COLO829 (cell line): ENCODE measurements at places on chromosomes 1 and 21.
A peak's percentile ranks its signal among the peaks of the same experiment; 100 is the strongest.

DNA sequence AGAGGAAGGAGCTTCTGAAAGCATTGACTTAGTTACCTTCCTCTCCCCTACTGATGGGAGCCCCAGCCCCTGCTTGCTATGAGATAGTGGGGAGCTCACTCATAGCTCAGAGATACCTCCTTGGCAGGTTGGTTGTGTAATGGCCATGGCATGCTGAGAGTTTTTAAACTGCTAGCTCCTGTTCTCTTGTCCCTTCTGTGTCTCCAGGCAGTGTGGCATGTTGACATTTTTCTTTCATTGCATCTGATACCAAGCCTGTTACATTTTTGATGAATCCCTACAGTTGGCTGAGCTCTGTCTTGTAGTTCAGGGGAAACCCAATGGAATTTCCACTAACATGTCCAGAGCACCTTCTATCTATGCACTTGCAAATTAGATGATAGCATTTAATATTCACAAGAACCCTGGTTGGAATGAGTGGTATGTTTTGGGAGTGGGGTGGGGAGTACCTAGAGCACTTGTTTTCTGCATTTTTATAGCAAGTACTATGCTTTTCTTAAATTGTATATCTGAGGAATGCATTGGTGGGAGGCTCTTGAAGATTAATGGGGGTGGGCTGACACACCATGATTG is 39.1 kb upstream of the EFCAB14 start:
- no peak for DNase-seq

GRCh38 chr1:31699341-31699891 is 4.4 kb downstream of the COL16A1 start:
- DNase-seq = no peak

DNA sequence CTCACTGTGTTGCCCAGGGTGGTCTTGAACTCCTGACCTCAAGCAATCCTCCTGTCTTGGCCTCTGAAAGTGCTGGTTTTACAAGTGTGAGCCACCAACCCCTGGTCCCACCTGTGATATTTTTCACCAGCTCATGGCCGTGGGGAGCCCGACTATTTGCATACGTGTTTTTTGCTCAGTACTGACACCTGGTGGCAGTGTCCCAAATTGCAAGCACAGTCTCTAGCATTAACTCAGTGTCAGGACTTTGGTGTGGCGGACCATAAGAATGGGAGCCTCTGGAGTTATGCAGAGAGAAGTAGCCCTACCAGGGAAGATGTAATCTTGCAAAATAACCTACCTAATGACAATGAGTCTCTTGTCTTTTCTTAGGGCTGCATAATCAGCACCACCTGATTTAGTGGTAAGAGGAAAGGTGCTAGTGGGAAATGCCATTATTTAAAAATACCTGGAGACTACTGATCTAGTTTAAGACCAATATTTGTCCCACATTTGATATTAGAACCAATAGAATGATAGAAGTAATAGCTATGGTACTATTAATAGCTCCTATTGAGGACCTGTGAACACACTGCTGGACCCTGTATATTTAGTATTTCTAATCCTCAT is 305.4 kb downstream of the DISC1 start:
- DNase-seq = no peak

DNA sequence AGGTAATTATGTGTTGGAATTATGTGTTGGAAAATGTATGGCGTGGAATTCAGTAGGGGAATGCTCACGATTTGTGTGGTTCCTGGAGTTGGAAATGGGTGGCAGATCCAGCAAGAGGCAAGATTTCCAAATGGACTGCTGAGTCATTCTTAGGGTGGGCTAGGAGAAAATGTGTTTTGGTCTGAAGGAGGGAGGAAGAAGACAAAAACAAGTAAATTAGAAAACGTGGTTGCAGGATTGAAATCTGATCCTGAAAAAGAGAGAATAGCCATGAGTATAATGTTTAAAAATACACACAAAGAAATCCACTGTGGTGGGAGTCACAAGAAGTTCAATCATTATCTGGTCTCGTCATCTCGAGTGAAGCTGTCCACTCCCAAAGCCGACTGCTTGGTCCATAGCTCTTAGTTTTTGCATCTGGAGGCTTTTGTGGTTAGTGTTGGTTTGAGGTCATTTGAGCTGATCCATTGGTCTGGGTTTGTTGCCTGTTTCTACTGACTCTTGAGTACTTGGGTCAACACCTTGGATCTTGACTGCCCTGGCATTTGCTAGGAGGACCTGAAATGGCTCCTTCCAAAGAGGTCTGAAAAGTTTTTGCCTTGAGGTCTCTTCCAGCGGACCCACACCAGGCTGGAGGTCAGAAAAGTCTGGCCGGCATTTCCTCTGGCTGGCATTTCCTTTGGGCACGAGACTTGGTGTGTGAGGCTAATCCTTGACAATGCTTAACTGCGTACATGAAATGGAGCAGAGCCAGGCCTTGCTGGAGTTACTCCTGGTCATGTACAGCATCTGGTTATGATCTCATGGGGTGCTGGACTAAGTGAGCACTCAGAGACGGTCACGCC is 9.2 kb downstream of the MX2 start:
- DNase-seq = peak; percentile 87

DNA sequence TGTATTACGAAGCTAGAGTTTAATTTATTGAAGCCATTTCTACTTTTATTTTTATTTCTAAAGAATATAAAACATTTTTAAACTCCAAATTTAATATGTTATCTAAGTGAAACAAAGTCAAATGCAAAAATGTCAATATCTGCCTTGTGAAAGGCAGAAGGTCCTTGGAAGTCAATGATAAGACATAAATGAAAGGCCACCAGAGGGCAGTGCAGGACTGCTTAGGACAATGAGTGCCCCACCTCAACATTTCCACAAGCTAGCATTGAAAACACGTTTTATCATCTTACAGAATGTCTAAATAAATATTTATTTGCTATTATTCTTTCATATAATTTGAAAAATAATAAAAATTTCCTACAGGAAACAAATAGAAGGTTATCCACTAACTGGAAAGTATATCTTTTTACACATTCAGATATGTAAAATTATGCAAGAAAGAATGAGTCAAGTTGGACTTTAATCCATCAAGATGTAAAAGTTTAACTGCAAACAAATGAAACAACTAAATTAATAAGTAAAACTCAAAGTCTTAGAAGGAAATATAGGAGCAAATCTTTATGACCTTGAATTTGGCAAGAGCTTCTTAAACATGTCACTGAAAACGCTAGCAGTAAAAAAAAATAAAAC is 140.1 kb upstream of the FMN2 start:
- peak; percentile 81 for DNase-seq

- DNase-seq = no peak
These were observed 35.2 kb downstream of the GORAB start for GRCh38 chr1:170567214-170567613.

- DNase-seq = no peak
These were observed 5.5 kb downstream of the FBXO2 start for GRCh38 chr1:11648732-11649158.
